Activated CD4-positive, alpha-beta T cell treated with anti-CD3 and anti-CD28 coated beads, Interleukin-10, Interleukin-2, amounts not matched to agents 100 ng/mL and 50 ng/mL, durations not matched to agents 16 hours and 8 hours (primary cell): ENCODE measurements at places on chromosomes 7 and 10.

DNA sequence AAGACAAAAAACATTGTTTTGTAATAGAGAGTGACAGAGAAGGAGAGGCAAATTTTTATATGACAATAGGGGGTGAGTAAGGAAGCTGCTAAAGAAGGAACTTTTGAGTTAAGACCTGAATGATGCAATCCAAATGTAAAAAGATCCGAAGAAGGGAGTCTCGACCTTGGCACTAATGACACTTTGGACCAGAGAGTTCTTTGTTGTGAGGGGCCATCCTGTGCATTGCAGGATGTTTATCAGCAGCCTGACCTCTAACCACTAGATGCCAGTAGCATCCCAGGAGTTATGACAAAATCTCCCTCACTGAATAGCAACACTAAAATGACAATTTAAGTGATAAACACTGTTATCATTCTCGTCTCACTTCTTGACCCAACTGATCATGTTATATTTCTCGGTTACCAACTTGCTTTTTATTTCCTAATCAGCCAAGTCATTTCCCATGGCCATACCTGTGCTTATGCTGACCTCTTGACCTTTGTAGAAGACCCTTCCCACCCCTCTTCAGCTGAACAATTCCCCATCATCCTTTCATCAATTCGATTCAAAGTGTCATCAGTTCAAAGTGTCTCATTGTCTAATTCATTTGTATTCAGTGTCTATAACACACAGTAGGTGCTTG lies 30.0 kb downstream of the DGKI start:
- DNase-seq, result peak; percentile 11

DNA sequence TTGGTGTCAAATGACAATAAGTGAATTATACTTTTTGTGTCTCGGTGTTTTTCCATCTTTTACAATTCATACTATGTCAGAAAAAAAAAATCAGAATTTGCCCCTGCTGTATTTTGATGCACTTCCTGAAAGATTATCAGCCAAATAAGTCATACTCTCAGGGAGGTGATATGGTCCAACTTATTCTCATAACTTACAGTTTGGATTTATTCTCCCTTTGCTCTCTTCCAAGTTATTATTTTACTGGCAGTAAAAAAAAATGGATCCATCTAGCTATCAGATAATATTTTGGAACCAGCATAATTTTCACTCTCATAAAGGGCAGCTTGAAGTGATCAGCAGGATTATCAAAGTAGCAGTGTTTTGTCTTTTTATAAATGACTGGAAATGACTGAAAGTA lies 337.1 kb downstream of the BMPER start:
- no peak for DNase-seq

DNA sequence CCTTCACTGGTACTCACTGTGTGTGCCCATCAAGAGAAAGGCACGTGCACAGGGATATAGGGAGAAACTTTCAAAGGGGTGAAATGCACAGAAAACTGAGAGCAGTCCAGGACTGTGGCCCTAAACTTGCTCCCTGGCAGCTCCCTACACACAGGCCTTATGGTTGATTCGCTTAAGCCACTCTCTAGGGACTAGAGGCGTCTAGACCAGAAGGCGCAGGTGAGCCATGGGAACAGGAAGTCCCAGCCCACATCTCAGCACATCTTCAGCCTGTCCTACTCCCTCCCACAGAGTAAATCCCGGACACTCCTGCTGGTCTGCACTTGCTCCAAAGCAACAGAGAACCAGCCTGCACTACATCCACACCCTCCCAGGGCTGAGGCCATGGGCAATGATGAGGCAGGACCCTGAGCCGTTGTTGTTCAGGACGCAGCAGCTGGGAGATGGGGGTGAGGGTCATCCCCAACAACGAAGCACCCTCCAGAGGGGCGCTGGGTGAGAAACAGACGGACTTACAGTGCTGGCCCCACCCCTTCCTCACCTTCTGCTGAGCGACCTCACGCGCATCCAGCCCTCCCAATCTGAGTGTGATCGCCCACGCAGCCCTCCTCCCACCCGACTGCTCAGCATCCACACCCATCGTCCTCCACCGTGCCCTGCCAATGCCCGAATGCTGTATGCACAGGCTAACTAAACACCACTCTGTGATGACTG lies 109.3 kb downstream of the TNS3 start:
- no peak for DNase-seq

DNA sequence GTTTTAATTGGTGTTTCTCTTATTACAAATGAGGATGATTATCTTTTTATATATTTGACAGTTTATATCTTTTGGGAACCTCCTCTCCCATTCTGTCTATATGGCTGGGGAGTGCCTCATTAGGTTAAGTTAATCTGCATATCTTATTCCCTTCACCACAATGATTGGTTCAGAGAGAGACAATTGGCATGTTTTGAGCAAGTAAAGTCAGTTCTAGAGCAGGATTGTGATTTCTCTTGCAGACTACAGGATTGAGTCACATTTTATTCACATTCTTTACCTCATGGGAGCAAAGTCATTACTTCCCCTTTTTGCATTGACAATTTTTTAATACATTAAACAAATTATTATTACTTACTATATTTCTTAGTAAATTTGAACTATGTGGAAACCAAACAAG lies 345.6 kb downstream of the MDFIC start:
- peak; percentile 17 for DNase-seq

DNA sequence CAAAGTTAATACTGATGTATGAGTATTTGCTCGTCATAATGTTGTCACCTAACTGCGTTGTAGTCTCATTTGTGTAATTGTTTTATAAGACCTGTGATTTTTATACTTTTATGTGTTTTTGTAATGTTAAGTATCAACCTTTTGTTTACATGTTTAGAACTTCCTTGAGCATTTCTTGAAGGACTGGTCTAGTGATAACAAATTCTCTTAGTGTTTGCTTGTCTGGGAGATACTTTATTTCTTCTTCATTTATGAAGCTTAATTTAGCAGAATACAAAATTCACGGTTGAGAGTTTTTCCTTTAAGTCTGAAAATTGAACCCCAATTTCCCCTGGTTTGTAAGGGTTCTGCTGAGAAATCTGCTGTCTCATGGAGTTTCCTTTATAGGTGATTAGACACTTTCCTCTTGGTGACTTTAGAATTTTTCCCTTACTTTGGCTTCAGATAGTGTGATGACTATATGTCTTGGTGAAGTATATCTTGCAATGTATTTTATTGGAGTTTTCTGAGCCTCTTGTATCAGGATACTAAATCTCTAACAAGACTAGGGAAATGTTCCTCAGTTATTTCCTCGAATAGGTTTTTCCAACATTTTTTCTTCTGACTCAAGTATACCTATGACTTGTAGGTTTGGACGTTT lies 154.9 kb downstream of the WDR11 start:
- DNase-seq, result no peak
